ENCODE measurements at places on chromosomes 6 and 20.

DNA sequence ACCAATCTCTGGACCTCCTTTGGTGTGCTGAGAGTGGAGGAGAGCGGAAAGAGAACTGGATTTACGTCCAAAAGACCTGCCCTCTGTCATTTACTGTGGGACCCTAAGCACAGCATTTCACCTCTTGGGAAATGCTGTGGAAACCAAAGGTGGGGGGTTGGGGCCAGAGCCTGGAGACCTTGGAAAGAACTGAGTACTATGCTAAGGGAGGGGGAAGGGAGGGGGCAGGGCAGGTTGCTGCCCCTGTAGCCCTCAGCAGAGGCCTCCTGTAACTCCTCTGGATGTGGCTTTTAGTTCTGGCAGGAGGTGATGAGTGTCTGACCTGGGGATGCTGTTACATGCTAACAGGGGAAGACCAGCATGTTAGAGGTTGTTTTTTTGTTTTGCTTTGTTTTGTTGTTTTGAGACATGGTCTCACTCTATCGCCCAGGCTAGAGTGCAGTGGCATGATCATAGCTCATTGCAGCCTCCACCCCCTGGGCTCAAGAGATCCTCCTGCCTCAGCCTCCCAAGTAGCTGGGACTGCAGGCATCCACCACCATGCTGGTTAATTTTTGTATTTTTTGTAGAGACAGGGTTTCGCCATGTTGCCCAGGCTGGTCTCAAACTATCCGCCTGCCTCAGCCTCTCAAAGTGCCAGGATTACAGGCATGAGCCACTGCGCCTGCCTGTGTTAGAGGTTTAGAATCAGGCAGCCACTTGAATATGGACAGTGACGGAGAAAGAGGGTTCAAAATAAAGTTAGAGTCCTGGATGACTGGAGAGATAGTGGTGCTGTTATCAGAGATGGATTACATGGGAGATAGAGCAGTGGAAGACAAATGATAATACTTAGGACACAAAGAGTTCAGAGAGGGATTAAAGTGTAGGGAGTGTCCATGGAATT lies 18.4 kb upstream of the PARD6B start:
- no peak for DNase-seq

DNA sequence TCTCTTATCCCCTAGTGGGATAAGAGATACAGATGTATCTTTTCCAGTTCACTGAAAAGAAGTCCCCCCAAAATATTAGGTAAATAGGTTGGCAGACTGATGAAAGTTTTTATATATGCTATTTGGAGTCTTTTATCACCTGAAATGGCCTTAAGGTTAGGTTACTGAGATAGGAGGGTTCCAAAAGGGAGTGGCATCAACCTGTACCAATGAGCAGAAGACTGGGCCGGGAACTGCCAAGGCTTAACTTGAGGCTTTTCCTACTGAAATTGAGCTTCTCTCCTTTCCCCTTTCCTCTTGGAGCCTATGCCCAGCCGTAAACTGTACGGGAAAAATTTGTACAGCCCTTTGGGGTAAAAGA lies 42.0 kb downstream of the EIF2S2 start:
- DNase-seq: no peak

GRCh38 chr6:14265049-14266021 lies 147.8 kb downstream of the CD83 start:
- no peak for DNase-seq

- DNase-seq: no peak
Observed at GRCh38 chr6:53263917-53264316, 84.8 kb downstream of the ELOVL5 start.

DNA sequence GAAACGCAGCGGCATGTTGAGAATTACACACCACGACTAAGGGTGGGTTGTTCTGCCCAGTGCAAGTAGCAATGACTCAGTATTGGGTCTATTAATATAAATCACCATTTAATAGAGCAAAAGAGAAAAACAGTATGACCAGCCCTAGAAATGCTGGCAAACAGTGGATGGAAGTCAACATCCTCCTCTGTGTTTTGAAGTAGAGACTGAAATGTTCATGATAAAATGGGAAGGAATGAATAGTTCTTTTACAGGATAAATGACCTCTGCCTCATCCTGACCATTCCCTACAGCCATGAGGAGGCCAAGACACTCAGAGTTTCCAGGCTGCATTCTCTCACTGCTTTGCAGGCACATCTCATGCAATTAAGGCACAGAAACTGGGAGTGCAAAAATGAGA lies 111.8 kb downstream of the PSMB1 start:
- no peak for DNase-seq

- no peak for DNase-seq
Observed at GRCh38 chr6:39330057-39330456, 7.6 kb upstream of the KCNK16 start.

GRCh38 chr6:78526432-78526831 lies 340.9 kb upstream of the IRAK1BP1 start:
- no peak for DNase-seq

- no peak for DNase-seq
Observed at GRCh38 chr6:138529478-138529877, 30.2 kb upstream of the NHSL1 start.

GRCh38 chr6:145809211-145809610 lies 5.4 kb downstream of the FBXO30 start:
- DNase-seq: no peak

- DNase-seq: no peak
Observed at GRCh38 chr6:156852858-156853216, 75.7 kb downstream of the ARID1B start.

DNA sequence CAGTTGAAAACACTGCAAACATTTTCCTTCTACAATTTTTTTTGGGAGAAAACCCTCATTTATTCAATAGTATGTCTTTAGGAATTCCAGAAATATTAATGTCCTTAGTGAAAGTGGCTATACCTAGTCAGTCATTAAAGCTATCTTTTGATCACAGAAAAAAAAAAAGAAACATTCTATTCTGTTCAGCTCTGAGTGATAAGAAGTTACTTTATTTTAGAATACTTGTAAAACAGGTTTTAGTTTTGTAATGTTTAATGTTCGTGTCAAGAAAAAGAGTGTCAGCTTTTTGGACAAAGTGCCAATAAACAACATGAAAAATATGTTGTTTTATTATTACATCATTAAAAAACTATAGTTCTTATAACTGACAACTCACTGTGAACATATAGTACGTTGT lies 240.4 kb downstream of the OGFRL1 start:
- no peak for DNase-seq

DNA sequence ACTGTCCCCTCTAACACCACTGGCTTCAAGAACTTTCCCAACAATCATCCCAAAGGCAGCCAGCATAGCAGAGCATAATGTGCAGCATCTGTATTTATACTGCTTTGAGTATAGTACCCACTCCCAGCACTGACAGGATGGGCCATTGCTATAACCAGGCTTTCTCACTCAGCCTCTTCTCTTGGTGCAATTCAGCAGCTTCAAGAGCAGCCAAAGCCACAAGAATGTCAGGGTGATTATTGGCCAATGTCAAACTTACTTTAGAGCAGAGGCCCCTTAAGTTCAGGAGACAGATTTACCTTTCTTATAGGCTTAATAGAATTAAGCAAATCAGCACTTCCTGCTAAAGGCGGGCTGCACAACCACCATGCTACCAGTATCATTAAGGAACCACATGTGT lies 232.4 kb upstream of the RSPO3 start:
- DNase-seq: no peak

GRCh38 chr6:56440551-56440981 lies 193.2 kb upstream of the COL21A1 start:
- DNase-seq: no peak

DNA sequence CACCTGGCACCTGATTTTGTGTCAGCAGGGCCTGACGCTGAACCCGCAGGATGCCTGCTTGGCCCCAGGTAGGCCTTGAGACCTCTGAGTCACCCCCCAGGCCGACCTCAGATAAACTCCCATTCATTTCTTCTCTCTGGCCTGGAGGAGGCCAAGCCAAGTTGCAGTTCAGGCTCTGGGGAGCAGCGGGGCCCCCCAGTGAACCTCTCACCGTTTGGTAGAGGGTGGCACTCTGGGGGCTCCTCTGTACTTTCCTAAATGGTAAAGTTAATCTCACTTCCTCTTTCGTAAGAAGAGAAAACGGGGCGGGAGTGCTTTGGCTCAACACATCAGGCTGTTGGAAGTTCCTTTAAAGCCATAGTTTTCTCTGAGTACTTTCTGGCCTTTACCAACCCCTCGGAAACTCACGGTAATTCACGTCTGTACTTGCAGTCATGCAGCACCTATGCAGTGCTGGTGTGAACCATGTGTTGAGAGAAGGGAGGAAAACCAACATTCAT lies 2.8 kb downstream of the SIRPA start:
- no peak for DNase-seq

- no peak for DNase-seq
Observed at GRCh38 chr20:62618611-62619529, 23.4 kb upstream of the SLCO4A1 start.

DNA sequence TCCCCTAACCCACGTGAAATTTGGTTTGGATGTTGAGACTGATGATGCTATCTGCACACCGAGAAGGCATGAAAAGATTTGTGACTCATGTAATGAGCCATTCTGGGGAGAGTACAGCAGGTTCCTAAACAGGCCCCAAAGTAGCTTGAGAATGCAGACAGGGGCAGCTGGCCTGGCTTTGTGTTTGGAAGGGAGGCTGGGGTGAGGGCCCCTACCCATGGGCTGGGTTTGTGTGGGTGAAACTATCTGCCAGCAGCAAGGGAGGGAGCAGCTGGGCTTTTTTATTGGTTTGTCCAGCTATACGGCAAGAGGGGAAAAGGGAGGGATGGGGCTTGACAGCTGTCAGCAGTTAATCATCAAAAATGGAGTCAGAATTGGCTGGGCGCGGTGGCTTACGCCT lies 87.0 kb upstream of the RNF24 start:
- no peak for DNase-seq

GRCh38 chr6:154638369-154638768 lies 94.8 kb upstream of the SCAF8 start:
- DNase-seq: no peak

- DNase-seq: no peak
Observed at GRCh38 chr6:97586344-97586743, 303.3 kb upstream of the MMS22L start.

GRCh38 chr6:164856138-164856537 lies 453.3 kb downstream of the C6orf118 start:
- no peak for DNase-seq

GRCh38 chr20:41467690-41468089 lies 101.1 kb upstream of the EMILIN3 start:
- DNase-seq: no peak

GRCh38 chr6:159104931-159105330 lies 60.1 kb upstream of the TAGAP start:
- DNase-seq: no peak

DNA sequence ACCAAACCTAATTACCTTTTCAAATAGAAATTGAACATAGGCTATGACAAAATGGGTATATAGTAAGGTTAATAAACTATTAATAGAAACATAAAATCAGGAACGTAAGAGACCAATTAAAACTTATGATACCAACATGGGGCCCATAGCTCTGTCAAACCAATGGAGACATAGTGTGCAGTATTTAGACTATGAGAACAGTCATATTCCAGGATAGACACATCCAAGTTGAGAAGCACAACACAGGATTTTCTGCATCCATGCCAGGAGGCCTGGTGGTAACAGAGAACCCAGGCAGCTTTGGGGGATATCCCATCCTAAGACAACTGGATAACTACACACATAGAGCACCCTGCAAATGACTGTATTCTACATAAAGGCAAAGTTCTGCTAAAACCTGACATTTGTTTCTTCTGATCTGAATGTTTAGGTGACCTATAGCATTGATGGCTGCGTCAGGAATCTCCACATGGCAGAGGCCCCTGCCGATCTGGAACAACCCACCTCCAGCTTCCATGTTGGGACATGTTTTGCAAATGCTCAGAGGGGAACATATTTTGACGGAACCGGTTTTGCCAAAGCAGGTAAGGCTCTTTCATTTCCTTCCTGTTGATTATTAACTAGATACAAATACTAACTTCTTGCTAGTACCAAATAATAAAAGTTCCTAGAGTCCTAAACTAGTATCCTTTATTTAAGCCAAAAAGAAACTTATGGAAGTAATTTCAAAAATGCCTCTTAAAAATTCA lies 202.7 kb downstream of the ARHGAP18 start:
- DNase-seq: no peak

DNA sequence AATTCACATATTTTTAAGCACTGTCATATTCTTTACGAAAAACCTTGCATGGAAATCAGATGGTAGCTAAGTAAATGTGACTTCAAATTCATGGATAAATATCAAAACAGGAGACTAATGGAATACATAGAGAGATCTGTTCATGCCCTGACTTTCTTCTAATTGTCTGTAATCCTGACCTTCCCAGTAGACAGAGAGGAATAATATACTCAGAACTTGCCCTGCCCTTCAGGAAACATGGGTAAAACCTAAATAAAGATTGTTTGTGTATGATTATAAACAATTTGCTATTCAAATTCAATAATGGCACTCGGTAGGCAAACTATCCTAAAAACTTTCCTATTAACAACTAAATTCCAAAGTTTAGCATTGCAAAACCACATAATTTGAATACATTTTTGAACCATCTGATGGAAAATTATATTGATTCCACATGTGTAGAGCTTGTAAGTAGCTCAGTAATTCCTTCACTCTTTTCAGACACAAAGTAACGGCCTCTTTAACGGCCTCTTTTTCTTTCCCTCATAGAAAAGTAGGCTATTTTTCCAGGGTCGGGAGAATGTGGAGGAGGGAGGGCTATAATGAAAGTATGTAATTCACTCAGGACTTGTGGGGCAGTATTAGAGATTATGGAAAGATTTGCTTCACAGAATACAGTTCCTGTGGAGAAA lies 227.6 kb downstream of the ALDH8A1 start:
- DNase-seq: no peak

DNA sequence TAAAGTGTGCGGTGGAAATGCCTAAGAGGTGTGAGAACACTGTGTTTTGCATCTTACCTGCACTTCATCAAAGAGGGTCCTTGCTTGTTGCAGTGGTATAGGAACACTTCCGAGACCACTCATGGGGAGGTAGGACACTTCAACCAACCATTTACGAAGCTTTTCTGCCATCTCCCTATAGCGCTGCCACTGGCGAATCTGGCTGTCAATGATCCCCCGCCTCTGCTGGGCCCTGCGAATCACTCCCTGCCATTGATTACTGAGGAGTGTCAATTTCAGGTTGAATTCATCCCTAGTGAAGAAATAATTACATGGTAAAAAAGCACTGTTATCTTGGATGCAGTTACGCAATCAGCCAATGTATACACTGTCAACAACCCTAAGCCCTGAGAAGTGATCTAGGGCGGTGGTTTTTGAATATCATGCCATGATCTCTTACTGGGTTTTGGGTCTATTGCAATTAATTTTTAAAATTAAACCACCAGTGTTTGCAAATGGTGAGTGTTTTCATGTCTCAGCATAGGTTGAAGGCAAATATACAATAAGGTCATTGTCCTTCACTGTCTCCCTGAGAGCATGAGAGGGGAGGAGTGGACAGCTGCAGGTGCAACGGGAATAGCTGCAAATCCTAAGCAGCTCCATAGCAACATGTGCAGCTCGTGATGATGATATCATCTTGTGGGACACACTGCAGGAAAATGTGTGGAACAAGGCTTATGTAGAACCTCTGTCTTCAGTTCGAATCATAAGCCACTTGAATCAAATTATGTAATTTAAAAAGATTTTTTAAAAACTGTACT lies 400.6 kb downstream of the ESR1 start:
- DNase-seq: no peak

All from stimulated activated CD4-positive, alpha-beta T cell treated with anti-CD3 and anti-CD28 coated beads, Interleukin-2, amount 100 ng/mL, for 48 hours (primary cell).